ENCODE measurements at places on chromosomes 3 and 15. TPM values are rescaled to one million over a fixed set of nuclear protein-coding genes. Genes with fewer than 3 reads are reported as not detected.

The TMC3 gene
- under 0.01 TPM for total RNA-seq

- DNase-seq: no peak
Observed at GRCh38 chr15:79872358-79873017, 24.3 kb downstream of the MTHFS start.

The ZMYND10 gene
- total RNA-seq: 0.81 TPM

The ROBO1 gene
- 25.3 TPM for total RNA-seq

DNA sequence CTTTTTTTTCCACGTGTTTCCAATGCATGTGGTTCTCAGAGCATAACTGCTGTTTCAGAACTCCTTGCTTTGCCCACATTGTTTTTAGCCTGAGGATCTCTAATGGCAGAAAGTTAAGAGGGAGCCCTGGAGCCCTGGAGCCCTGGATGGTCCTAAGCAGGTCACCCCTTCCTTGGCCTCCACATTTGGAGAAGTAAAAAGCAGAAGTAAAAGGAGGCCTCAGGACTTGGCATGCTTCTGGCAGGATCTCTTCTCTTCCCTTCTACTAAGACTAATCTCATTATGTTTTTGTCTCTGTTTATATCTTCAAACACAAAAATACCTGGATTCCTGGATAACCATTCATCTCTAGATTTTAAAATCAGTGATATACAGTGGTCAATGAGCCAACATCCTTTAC, 50.1 kb downstream of the P2RY1 start:
- DNase-seq: no peak

The ZNF860 gene
- 1.2 TPM for total RNA-seq

- DNase-seq: no peak
Observed at GRCh38 chr3:19744047-19744446, 190.0 kb downstream of the EFHB start.

The ZCWPW2 gene
- 1.7 TPM for total RNA-seq

The CPB1 gene
- total RNA-seq: 5.6 TPM

DNA sequence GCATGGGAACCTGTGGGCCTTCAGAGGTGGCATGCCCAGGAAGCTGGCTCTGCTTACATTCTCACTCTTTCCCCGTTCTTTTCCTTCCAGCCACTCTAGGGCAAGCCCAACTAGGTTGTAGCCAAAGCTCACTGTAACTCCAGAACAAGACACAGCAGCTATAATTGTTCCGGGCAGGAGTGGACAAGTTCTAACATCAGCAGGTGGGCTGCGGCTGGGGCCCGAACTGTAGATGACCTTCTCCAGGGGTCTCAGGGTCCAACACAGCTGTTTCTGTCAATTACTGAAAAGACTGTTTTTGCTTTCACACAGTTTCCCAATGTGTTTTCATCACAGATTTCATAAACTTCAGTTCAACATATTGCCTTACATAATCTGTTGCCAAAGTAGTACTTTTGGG, 11.5 kb downstream of the RASGRP1 start:
- no peak for DNase-seq

DNA sequence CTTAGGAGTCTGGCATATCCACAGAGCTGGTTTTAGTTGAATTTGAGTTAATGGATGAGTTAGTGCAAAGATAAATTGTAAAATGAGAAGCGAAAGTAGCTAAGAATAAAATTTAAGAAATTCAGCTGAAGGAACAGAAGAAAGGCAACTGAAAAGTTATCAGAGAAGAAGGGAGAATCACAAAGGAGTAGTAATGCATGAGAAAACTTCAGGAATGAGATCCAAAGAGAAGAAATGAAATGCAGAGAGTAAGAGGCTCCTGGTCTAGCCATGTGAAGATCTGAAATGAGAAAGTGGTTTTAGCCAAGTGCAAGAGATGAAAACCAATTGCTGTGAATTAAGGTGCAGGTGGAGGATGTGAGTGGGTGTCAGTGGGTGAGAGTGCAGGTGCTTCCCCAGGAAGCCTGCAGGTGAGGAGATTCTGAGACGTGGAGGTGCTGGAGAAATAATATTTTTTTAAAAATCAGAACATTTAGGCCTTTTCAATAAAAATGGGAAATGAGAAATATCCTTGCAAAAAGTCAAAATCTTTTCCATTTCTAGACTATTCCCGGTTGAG, 18.5 kb downstream of the KBTBD8 start:
- no peak for DNase-seq

GRCh38 chr3:166462891-166463470, 625.8 kb upstream of the BCHE start:
- DNase-seq: no peak

The GOLGA8J gene
- not detected for total RNA-seq

GRCh38 chr3:39641274-39641673, 168.1 kb upstream of the MYRIP start:
- no peak for DNase-seq

DNA sequence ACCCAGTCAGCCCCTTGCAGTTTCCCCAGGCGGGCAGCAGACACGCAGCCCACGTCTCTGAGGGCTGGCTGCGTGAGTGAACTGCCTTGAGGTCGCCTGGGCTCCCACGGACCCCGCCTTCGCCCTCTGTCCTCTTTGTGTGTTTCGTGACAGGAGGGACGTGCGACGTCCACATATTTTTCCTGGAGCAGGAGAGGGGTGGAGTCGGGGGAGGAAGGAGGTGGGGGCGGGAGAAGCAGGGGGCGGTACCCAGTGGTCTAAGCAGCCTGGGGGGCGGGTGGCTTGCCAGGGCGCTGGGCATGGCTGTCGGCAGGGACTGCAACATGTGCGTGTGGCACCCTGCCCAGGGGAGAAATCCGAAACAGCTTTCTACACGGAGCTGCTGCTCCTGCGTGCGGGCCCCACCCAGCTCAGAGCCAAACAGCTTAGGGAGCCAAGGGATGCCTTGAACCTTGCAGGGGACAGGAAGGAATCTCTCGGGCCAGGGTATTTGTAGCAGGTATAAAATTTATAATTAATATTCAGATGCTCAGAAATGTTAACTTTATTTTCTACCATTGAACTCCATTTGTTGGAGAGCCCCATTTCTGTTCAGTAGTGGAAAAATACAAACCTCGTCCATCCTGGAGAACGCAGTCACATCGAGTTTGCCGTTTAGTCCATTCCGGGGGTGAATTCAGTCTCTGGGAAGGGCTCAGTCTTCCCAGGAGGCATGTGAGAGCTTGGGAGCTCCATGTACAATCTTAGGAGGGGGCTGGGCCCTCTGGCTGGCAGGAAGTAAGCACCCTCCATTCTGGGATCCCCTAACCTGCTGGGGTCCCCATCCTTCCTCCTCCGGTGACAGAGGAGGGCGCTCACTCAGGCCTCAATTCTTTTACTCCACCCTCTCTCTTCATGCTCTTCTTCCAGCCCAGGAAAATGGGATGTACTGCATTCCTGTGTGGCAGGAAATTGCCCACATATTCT, 79.1 kb upstream of the MEF2A start:
- peak; percentile 92 for DNase-seq

- DNase-seq: peak; percentile 51
Observed at GRCh38 chr3:264394-265156, 68.0 kb downstream of the CHL1 start.

The IFT80 gene
- 61.0 TPM for total RNA-seq

- no peak for DNase-seq
Observed at GRCh38 chr3:194272861-194273742, 78.0 kb downstream of the CPN2 start.

The MAP1A gene
- total RNA-seq: 108 TPM

- no peak for DNase-seq
Observed at GRCh38 chr3:144426366-144426765, 454.7 kb downstream of the DIPK2A start.

GRCh38 chr3:50606596-50606995, 5.0 kb downstream of the CISH start:
- no peak for DNase-seq

The HESX1 gene
- 2.4 TPM for total RNA-seq

DNA sequence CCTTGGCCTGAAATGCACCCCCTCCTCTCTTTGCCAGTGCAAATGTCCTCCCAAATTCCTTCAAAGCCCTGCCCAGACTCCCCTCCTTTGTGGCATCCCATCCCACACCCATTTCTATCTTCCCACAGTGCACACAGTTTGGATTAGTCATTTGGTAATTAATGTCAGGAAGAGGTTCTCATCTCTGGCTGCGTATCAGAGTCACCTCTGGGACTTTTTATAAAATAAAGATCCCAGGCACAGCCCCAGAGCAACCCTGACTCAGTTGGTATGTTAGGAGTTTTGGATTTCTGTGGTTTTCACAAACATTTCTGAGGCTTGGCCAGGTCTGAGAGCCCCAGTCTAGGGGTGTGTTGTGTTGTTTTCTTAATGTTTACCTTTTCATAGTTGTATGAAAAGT, 41.6 kb downstream of the C3orf20 start:
- peak; percentile 35 for DNase-seq

DNA sequence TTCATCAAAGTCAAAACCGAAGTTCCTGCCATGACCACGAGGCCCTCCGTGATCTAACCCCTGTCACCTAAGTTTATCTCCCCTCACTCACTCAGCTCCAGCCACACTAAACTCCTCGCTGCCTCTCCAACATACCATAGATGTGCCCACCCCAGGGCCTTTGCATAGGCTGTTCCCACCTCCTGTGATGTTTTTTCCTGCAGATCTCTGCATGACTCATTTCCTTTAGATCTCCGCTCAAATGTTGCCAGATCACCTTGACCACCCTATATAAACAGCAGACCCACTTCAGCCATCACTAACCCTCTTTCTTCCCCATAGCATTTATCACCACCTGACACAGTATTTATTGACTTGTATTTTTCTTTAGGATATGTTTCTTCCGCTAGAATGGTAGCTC, 58.5 kb downstream of the HRH1 start:
- DNase-seq: no peak

DNA sequence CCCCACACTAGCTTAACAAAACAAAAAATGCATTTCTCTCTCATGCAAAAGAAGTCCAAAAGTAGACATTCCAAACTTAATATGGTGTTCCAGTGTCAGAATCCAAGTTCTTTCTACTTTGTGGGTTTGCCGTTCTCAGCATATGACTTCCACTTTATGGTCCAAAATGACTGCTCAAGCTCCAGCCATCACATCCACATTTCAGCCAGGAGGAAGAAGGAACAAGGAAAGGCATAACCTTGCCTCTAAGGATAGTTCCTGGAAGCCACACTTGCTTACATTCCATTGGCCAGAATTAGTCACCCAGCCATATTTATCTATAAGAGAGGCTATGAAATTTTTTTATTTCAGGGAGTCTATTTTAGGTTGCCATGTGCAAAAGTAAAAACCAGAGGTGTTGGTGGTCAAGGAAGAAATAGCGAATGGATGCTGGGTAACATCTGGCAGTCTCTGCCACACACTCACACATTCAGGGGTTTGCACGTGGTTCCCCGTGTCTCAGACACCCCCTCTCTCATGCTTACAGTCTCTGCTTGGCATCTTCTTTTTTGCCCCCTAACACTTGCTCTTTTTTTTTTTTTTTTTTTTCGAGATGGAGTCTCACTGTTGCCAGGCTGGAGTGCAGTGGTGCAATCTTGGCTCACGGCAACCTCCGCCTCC, 69.3 kb downstream of the RPL39L start:
- DNase-seq: no peak

The MYEF2 gene
- total RNA-seq: 5.1 TPM

The RPP25 gene
- total RNA-seq: 4.1 TPM

GRCh38 chr3:36476286-36476942, 96.1 kb downstream of the STAC start:
- peak; percentile 28 for DNase-seq

- DNase-seq: peak; percentile 43
Observed at GRCh38 chr3:113910966-113911365, 36.8 kb upstream of the ZDHHC23 start.

The CD86 gene
- not detected for total RNA-seq

DNA sequence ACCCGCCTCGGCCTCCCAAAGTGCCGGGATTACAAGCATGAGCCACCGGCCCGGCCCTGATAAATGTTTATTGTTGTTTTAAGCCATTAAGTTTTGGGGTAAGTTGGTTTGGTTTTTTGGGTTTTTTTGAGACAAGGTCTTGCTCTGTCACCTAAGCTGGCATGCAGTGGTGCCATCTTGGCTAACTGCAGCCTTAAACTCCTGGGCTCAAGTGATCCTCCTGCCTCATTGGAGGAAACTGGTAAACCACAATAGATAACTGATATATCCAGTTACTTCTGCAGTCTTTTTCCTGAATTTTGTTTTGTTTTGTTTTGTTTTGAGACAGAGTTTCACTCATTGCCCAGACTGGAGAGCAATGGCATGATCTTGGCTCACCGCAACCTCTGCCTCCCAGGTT, 4.2 kb downstream of the SLC25A20 start:
- DNase-seq: no peak

The TRAK1 gene
- 51.6 TPM for total RNA-seq

The SUSD5 gene
- total RNA-seq: 2.9 TPM

DNA sequence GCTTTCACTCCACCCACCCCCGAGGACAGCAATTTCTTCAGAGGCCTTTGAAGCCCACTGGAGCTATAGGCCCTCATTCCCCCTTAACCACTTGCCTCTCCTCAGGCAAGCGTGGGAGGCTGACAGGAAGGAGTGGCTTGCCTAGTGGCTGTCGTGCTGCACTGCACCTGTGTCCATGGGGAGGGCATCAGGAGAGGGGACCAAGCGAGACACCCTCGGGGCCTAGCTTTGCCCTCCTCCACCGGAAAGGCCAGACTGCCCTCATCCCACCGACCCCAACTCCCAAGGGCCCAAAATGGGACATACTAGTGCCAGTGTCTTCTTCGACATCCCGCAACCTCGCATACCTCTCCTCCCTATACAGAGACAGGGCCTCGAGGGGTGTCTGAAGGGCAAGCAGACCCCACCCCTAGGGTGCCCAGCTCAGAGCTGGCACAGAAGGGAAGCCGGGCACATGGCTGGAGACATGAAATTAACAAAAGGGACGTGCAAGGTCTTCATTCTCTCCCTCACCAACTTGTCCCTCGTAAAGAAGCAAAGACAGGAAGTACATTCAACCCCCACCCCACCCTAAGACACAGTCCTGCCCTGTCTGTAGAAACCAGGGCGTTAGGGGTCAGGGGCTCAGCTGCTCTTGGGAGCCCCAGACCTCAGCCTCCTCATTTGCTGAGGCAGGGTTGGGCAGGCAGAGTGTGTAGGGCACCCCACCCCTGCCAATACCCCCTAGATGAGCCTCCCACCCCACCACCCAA, 24.3 kb downstream of the VIPR1 start:
- DNase-seq: no peak

DNA sequence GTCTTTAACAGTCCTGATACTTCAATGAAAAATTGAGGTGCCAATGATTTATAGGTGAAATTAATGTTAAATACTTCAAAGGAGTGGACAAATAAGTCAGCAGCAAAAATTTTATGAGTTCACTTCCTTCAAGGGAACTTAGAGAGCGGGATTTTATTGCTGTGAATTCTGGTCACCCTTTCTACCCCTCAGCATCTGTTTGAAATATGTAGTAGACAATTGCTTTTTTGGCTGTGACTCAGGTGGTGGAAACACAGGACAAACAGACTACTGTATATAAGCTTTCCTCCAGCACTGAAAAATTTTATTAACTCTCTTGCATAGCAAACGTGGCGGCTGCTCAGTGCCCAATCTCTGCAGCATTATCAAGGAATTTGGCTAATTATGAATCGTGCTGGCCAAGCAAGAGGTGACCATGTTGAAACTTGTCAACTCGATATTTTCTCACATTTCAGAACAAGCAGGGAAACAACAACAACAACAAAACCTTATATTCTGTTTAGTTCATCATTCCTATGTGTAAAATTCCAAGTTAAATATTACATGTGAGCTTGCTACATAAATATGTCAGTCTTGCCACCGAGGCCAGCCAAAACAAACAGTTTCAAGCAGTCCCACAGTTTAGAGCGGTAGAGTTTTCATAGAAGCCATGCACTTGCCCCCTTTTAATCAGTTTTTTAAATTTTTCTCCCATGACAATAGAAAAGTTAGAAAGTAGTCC, 420.2 kb downstream of the FOXP1 start:
- DNase-seq: peak; percentile 60
